ENCODE measurements at places on chromosomes 5 and 9.

DNA sequence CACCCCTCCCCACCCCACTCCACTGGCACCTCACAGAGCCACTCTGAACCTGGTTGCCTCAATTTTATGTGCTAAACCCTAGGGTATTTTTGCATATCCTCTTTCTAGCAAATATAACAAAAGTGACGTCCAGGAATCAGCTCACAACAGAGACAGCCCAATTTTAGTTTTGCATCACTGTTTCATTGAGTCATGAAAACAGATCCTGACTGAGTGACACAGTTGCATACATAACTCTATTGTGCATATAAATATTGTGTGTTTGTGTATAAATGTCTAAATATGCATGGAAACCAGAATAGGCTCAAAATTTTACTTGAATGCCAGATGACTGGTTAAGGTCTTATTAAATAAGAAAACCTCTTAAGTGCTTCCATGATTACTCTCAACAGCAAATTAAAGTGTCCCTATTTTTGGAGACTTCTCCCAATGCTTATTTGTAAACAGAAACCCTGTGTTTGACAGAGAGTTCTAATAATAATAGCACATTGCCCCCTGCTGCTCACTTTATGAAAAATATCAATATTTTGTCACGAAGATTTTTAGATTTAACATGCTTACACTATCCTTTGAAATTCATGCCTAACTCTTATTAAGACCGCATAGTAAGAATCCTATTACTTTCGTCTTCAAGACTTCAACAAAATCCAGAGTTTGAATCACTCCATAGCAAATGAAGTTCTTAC lies 75.5 kb upstream of the PRRC1 start:
- no peak for DNase-seq

DNA sequence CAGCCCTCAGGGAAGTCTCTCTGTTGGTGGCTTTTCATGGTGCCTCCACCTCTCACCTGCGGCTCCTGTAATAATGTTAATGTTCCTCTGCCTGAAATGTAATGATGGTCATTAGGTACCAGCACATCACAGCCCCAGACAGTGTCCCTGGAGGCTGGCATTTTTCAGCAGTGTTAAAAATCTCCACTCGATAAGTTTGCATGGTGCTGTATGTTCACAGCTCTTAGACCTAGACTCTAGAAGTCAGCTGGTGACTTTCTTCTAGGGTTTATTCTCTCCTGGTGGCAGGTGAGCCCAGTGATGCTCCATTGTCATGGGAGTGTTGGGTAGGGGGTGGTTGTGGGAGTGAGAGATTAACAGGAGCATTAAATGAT lies 53.1 kb downstream of the GPR107 start:
- no peak for DNase-seq

- DNase-seq, result no peak
These were observed 222.5 kb downstream of the EPB41L4A start for GRCh38 chr5:112196584-112196983.

- no peak for DNase-seq
These were observed 278.0 kb downstream of the CETN3 start for GRCh38 chr5:90131383-90132133.

- DNase-seq, result no peak
These were observed 29.8 kb downstream of the MED10 start for GRCh38 chr5:6348476-6349000.

DNA sequence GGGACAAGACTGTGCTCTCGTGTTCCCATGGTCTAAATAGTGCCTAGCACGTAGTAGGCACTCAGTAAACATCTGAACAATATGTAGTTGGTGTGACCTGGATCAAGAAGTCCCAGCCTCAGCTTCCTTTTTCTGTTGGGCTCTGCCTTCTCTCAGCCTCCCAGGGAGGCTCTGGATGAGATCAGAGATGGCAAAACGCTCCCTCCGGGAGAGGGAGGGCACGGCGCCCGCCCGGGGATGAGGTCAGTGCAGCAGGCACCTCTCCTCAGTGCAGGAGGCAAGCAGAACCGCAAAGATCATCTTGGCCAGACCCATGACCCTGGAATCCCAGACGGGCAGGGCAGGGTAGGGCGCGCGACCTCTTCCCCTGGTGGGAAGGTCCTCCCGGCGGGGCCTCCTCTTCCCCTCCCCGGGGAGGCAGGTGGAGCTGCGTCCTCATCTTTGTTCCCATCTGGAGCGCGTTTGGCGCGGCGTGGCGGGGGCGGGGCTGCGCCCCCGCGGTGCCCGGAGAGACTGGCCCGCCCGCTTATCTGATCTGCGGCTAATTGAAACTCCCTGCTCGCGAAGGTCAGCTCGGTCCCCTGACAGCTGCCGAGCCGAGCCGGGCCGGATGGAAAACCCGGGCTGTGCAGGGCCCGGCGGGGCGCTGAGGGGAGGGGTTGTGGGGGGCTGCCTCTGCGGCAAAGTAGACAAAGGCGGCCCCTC lies 60.9 kb downstream of the CXXC5 start:
- no peak for DNase-seq

DNA sequence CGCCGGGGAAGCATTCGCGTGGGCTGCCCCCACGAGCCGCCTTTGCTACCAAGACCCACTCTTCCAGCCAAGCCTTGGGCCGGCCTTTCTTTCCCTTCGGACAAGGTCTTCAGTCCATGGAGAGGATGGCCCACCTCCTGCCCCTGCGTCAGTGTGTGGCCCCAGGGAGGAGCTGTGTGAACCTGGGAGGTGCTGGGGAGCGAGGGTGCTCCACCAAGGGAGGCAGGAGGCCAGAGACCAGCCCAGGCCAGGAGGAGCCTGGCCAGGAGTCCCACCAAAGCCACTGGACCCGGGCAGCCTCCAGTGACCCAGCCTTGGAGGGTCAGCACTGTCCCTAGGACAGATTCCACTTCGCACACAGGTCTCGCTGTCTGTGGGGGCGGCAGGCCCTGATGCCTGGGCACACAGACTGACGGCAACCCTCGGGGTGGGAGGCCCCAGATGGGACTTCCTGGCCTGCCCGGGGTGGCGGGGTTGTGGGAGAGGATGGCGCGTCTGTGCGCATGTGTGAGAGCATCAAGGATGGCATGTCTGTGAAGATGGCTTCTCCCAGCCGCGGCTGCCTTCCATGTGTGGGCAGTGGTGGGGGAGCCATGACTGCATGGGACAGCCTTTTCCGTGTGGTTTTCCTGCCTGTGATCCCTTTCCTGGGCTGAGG lies 113.3 kb upstream of the LPCAT1 start:
- no peak for DNase-seq

GRCh38 chr5:51582871-51583394 lies 199.7 kb downstream of the ISL1 start:
- no peak for DNase-seq
